Hindlimb muscle (tissue), 1 donor: ENCODE measurements at places on chromosomes 1 and 21. TPM values are rescaled to one million over a fixed set of nuclear protein-coding genes. Genes with fewer than 3 reads are reported as not detected.
A peak's percentile ranks its signal among the peaks of the same experiment; 100 is the strongest.

The CA6 gene
- polyA plus RNA-seq, result not detected

The ARHGEF10L gene
- 29.4 TPM for polyA plus RNA-seq

DNA sequence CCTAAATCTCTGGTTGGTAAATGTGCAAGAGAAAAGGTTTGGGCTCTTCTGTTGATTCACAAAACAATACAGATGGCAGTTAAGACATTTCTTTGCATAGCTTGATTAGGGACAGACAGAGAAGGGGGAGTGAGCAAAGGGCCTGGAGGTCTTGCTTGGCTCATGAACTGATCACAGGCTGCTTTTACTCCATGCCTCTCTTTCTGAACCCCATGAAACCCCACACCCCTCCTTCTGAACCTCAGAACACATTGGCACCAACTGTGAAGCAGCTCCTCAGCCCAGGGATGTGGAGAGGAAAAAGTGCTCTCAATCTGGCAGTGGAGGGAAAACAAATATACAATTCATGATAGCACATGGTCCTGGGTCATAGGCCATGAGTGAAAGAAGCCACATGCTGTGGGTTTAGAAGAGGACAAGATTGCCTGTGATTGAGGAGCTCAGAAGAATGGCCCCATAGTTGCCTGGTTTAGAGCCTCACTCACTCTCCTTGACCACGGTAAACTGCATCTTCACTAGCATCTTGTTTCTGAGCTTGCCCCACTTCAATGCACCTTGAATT, 111.6 kb upstream of the GADD45A start:
- DNase-seq, result no peak

GRCh38 chr1:160454371-160455152, 54.2 kb downstream of the VANGL2 start:
- no peak for DNase-seq

The GPR37L1 gene
- polyA plus RNA-seq, result 0.04 TPM

GRCh38 chr1:114108751-114109255, 44.9 kb downstream of the SYT6 start:
- peak; percentile 25 for DNase-seq

The CASQ2 gene
- polyA plus RNA-seq, result 825 TPM

GRCh38 chr21:25171438-25171837, 435.8 kb downstream of the MRPL39 start:
- no peak for DNase-seq

- peak; percentile 6 for DNase-seq
These were observed 113.7 kb downstream of the FCRL5 start for GRCh38 chr1:157438613-157439012.

DNA sequence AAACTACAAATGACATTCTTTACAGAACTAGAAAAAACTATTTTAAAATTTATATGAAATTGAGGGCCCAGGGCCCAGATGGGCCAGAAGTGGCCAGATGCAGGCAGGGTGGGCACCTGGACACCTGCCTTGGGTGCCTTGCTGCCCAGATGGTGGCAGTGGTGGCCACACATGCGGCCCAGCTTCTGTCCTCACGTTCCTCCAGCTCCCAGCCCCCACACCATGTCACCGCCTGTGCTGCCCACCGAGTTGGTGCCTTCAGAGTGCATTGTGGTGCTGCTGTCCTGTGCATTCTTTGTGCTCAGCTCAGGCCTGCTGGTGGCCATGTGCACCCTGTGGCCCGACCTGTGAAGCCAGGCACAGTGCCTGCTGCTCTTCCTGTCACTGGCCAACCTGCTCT, 216.8 kb upstream of the CXADR start:
- no peak for DNase-seq

GRCh38 chr1:77680173-77680572, 2.3 kb downstream of the ZZZ3 start:
- DNase-seq, result no peak

The SPRR4 gene
- not detected for polyA plus RNA-seq

GRCh38 chr1:61237659-61238358, 155.4 kb downstream of the NFIA start:
- DNase-seq, result no peak

GRCh38 chr1:56496821-56497772, 82.3 kb downstream of the PLPP3 start:
- DNase-seq, result no peak

DNA sequence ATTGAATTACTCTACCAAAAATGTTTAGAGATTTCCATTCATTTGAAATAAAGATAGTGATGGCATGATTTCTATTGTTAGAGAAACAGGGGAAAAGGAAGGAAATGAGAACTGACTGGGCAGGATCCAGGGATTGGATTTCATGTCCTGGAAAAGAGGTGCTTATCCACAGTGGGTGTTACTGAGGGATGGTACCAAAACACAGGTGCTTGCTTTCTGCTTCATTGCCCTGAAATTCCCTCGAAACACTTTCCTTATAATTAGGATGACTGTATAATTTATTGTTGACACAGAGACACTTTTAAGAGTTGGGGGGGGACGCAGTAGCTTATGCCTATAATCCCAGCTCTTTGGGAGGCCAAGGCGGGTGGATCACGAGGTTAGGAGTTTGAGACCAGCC, 185.0 kb upstream of the KCNK2 start:
- DNase-seq, result no peak

The KMO gene
- 0.54 TPM for polyA plus RNA-seq

The PTGFRN gene
- polyA plus RNA-seq, result 118 TPM
